ENCODE measurements at places on chromosomes 1 and 21.

- no peak for DNase-seq
Observed at GRCh38 chr1:93471284-93471683, 23.4 kb downstream of the FNBP1L start.

DNA sequence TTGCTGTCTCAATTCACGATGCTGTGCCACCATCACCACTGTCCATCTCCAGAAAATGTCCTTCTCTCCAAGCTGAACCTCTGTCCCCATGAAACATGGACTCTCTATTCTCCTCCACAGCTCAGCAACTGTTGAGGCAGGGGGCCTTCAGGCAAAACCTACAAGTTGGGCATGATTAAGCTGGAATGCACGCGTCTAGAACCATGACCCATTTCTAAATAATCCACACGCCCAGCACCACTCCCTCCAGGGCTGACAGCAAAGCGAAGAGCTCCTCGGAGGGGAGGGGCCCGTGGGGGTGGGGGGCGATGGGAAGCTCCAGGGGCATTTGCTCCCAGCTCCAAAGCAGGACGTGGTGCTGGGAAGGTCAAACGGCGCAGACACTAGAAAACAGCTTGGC is 3.3 kb upstream of the HES5 start:
- DNase-seq: peak; percentile 29

GRCh38 chr1:197736685-197737084 is 38.6 kb downstream of the DENND1B start:
- peak; percentile 88 for DNase-seq

- DNase-seq: no peak
Observed at GRCh38 chr21:45409466-45410150, 4.6 kb downstream of the COL18A1 start.

- DNase-seq: no peak
Observed at GRCh38 chr1:153513023-153513422, 22.8 kb downstream of the S100A6 start.

DNA sequence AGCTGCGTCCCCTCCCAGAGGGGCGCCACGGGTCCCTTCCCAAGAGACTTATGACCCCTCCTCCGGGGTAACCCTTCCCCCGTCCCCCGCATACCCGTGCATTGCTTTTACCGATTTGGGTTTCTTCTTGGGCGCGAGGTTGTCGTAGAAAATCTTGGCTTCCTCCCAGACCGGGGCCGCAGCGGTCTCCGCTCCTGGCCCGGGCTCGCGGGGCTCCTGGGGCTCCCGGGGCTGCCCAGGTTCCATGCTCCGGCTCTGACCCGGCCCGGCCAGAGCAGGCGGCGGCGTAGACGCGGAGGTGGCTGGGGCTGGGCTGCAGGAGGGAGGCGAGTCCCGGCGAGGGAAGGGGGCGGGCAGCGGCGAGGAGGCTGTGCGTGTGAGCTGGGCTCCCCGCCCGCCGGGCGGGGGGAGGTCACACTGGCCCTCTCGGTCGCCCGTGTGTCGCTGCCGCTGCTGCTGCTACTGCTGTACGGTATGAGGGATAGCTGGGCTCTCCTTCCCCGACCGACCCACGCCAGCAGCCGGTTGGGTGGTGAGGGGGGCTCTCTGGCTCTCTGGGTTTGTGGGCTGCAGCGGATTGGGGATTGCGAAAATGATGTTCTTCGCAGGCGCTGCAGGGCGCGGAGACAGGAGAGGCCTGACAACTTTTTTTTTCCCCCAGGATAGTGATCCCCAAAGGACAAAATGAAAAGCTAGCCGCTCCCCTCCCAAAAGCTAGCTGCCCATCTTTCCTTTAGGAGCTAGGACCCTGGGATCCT is at the start of gene NT5C1A:
TSS of gene NT5C1A (minus strand) at position 315 of the 758 bp plus-strand sequence. CDS start at position 246, 69 bp downstream.
- DNase-seq: no peak

DNA sequence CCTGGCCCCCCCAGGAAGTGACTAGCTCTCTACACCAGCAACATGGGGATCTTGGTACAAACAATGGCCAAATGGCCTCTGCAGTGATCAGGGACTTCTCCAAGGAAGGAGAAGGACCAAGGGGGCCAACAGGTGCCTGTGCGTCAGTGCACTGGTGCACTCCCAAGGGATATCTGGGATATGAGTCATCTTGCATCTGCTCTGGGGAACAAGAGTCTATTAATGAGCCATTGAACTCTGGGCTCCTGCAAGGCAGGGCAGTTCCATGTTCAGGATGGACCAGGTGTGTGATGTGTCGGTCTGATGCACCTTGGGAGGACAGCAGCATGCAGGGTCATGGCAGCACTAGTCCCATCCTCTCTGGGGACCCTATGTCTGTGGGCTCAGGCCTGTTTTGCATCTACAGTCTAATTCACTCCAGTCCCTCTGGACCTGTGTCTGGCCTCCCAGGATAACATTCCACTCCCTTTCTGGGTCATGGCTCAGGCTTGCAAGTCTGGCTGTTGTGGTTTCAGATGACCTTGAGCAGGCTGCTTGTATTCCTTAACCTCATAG is 125.3 kb downstream of the TRABD2B start:
- peak; percentile 13 for DNase-seq

DNA sequence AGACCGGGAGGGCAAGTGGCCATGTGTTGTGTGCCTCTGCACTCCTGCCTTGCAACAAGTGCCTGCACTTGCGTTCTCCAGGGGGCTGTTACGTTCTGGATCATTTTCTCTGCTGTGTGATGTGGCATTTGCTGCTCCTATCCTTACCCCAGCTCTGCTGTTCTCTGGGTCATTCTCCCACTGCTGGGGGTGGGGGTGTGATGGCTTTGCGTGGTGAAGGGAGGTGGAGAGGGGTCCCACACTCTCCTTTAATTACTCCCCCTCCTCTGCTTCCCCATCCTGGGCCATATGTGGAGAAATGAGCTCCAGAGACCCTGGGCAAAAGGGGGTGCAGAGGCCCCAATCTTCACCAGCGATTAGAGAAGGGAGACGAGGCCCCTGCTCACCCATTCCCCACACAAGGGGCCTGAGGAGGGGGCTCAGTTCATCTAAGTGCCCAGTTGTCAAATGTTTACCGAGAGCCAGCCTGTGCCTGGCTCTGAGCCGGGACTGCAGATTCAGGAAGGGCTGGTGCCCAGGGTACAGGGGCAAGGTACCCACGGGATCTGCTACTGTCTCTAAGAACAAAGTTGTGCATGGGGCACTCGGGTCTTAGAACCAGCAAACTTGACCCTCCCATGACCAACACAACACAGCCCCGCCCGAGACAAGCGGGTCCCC is 355.4 kb downstream of the PTPRU start:
- no peak for DNase-seq

DNA sequence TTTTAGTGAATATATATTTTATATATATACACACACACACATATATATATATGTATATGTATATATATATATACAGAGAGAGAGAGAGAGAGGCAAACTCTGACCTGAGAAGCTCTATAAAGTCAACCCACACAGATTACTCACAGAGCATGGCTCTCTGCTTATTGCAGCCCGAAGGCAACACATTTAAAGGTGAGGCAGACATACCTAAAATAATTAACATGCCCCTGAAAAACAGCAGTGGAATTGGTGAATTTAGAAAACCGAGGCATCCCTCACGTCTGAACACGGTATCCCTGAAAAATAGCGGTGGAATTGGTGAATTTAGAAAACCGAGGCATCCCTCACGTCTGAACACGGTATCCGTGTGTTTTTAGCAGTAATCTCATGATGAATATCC is 228.2 kb downstream of the KIF26B start:
- no peak for DNase-seq

GRCh38 chr1:93566227-93566626 is 115.4 kb downstream of the BCAR3 start:
- peak; percentile 72 for DNase-seq

GRCh38 chr1:84376000-84376910 is 22.0 kb upstream of the DNASE2B start:
- peak; percentile 15 for DNase-seq

- DNase-seq: no peak
Observed at GRCh38 chr1:19640363-19641316, 3.5 kb upstream of the NBL1 start.

- peak; percentile 77 for DNase-seq
Observed at GRCh38 chr21:36917471-36918158, 48.9 kb downstream of the HLCS start.

DNA sequence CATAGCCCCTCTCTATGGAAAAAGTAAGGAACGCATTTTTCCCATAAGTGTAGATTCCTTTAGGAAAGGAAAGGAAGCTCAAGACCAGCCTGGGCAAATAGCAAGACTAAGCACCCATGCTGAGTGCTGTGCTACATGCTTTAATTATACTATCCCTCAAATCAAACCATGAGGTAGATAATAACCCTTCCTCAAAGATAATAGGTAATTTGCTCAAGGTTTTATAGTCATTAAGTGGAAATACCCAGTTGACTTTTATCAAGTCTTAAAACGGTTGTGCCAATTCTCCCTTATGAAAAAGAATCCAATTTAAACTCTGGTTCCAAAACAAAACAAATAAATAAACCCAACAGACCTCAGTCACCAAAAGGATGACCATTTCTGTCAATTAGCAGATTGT is 3.4 kb downstream of the KIAA0319L start:
- no peak for DNase-seq

- peak; percentile 84 for DNase-seq
Observed at GRCh38 chr1:9852410-9853248, 28.9 kb upstream of the CLSTN1 start.

- DNase-seq: no peak
Observed at GRCh38 chr1:228543396-228543795, 56.2 kb downstream of the RNF187 start.

DNA sequence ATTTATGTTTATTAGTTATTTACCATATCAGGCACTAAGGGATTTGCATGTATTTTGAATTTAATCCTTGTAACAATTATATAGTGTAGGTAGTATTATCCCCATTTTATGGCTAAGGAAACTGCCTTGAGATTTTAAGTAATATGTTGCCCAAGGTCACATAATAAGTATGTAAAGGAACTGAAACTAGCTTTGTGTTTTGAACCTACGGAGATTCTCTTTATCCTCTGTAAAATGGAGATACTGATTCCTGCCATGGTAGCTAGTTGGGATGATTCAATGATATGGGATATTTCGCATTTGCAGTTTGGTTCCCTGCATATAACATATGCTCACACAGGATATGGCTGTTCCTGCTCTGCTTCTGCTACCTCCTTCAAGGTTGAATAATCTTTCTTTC is 144.3 kb downstream of the ST6GALNAC3 start:
- DNase-seq: no peak

DNA sequence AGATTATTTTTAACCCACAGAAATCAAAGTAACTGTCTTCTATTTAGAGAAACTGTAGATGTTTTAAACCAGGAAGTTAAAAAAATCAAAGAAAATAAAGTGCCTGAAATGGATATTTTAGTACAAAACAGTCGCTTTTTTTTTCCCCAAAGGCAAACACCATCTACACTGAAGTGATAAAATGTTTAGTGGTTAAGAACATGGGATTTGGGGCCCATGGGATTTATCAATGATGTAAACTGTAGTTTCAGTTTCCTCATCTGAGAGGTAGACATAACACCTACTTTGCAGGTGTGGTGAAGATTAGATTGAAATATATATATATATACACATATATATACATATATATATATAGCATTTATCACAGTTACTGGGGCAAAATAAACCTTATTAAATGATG is 22.1 kb downstream of the ASPM start:
- DNase-seq: no peak

DNA sequence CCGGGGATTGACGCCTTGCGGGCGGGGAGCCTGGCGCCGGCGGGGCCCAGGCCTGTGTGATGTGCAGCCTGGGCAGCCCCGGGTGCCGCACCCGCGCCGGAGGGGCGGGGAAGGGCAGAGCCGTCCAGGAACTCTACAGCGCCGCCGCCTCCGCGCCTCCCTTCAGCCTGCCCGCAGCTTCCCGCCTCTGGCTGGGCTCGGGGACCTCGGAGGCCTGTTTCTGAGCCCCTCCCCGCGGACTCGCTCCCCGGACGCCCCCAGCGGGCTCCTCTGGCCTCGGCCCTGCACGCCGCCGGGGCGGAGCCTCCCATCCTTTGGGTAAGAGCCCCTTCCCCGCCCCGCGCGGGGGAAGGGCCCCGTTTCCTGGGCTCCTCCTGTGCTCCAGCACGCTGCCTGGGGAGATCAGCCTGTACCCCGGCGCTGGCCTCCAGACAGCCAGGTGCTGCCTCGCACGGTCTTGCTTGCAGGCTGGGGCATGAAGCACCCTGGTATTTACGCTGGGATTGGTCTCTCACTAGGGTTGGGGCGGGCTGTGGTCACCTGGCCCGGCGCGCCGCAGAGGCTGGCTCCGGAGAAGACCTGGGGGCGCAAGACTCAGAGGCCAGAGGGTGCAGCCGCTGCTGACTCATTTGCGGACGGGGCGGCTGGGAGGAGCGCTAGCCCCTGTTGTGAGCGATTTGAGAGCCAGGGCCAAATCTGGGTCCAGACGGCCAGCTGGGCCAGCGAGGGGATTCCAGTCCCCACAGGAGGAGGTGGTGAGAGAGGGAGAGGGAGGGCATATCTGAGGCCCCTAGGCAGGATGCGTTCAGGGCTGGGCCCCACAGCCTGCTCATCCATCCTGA is 5.7 kb upstream of the ACOT11 start:
- DNase-seq: peak; percentile 60

GRCh38 chr1:198778049-198778448 is 139.2 kb downstream of the PTPRC start:
- no peak for DNase-seq

- no peak for DNase-seq
Observed at GRCh38 chr1:56501888-56502287, 77.5 kb downstream of the PLPP3 start.

GRCh38 chr1:96538111-96538641 is 183.4 kb upstream of the PTBP2 start:
- peak; percentile 95 for DNase-seq

DNA sequence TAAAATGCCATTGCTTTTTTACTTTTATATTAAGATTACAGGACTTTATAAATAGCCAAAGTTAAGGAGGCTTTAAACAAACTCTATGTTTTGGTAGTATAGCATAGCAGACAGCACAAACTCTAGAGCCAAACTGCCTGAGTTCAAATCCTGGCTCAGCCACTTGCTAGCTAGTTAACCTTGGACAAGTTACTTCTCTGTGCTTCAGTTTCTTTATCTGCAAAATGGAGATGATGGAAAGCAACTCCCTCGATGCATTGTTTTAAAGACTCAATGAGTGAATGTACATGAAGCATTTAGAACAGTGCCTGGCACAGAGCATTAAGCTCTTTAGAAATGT is 21.3 kb downstream of the C1QB start:
- no peak for DNase-seq

GRCh38 chr1:118081387-118081786 is 103.6 kb downstream of the SPAG17 start:
- no peak for DNase-seq

DNA sequence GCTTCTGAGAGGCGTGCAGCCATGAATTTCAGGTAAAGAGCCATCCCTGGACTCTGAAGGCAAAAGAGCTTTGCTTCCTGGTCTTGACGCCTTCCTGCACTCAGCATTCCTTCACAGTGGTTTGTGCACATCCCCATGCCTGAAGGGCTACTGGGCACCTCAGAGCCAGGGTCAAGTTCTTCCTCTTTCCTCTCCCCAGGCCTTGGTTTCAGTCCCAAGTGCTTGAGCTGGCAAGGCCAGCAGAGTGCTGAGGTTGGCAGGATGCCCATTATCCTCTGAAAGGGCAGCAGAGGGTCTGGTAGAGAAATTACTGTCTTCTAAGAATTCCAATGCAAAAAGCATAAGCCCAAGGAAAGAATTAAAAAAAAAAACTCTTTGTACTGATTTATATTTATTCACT is 1064.9 kb downstream of the TTLL7 start:
- DNase-seq: no peak

GRCh38 chr1:12441414-12442105 is 176.4 kb downstream of the DHRS3 start:
- no peak for DNase-seq

GRCh38 chr1:175195281-175195680 is 2.7 kb upstream of the KIAA0040 start:
- DNase-seq: no peak

Data from cardiac fibroblast (primary cell).